Activated CD8-positive, alpha-beta memory T cell treated with anti-CD3 and anti-CD28 coated beads for 4 hours (primary cell): ENCODE measurements at places on chromosomes 3 and 15.

DNA sequence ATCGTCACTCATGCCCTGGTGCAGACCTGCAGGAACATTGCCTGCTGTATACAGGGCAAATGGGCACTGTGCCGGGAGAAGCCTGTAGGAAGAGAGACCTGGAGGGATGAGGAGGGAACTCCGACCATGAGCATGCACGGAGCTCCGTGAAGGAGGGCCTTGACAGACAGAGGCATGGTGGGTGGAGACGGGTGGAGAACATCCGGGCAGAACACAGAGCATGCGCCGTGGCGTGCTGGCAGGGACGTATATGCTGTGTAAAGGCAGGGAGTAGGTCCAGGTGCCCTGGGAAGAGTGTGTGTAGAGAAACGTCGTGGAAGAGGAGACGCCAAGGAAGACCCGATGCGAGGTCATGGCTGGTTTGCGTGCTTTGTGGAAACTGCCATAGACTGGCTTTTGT lies 133.0 kb upstream of the FAN1 start:
- DNase-seq, result no peak

DNA sequence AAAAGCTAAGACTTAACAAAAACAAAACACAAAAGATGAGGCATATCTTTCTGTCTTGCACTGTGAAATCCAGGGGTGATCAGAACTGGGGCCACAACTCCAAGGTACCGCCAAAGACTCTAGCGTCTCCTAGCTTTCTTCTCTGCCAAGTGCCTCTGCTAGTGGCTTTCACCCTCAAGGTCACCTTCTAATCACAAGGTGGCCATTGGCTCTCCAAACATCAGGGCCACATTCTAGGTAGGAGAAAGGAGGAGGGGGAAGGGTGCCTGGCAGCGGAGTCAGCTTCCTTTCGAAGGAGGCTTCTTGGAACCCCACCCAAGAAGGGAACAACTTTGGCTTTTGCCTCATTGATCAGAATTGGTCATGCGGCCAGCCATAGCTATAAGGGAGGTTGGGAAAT lies 168.8 kb upstream of the SMAD3 start:
- no peak for DNase-seq

DNA sequence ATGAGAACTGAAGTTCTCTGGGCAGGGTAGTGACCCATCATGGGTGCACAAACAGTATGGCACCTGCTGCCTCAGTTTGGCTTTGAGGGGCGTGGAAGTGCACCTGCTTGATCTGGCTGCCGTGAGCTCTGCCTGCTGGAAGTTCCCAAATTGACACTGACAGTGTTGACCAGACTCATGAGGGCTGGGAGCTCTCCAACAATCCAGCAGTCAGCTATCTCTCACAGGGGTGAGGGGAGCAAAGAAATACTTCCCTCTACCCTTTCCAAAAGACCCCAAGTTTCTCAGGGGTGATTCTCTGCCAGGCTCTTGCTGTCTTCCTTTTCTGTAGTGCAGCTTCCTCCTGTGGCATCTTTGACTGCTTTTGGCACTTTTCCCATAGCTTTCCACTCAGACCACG lies 49.4 kb upstream of the ROBO1 start:
- DNase-seq, result no peak

- DNase-seq, result no peak
Measured at GRCh38 chr3:107100137-107100536, 277.1 kb upstream of the CCDC54 start.

DNA sequence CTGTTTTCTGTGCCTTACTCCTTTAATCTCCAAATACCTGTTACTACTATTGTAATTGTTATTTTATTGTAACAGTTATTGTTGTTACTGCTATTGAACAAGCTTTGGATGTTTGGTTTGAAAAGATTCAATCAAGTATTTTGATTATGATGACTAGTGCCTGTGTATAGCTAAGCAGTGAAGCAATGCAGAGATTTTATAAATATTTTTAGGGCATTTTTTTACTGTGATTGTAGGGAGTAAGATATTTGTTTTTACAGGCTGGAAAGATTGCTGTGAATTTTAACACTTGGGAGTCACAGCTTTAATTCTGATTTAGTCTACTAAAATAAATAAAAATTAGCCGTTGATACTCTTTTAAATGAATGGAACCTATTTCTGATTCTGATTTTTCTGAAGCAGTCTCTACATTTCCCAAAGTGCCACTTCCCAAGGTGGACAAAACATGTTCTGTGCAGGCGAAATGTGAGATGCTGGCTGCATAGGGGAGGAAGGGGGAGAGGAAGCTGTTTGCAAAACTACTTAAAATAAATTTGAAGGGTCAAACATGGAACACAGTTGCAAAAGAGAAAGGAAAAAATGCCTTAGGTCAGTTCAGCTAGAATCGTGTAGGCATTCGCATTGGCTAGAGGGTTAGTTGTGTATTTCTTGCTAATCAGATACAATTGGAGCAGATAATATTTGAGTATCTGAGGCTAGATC lies 25.7 kb downstream of the EEFSEC start:
- no peak for DNase-seq

- no peak for DNase-seq
Measured at GRCh38 chr3:15953841-15954240, 156.1 kb upstream of the ANKRD28 start.

- no peak for DNase-seq
Measured at GRCh38 chr3:55868347-55868746, 381.2 kb upstream of the WNT5A start.

DNA sequence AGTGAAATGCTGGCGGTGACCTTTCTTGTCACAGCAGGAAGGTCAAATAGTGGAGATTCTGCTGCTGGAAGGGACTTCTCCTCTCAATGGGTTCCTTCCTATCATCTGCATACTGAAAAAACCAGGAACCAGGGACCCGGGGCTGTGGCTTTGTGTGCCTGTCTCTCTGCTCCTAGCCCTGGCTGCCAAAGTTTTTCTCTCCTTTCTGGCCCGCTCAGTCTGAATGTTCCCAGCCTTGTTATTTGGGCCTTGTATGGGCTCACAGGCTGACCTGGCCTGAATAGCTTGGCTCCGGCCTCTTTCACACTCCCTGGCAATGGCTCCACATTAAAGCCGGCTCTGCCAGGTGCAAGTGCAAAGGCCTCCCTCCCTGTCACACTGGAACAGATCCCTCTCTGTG lies 94.7 kb downstream of the LRIG1 start:
- DNase-seq, result no peak

DNA sequence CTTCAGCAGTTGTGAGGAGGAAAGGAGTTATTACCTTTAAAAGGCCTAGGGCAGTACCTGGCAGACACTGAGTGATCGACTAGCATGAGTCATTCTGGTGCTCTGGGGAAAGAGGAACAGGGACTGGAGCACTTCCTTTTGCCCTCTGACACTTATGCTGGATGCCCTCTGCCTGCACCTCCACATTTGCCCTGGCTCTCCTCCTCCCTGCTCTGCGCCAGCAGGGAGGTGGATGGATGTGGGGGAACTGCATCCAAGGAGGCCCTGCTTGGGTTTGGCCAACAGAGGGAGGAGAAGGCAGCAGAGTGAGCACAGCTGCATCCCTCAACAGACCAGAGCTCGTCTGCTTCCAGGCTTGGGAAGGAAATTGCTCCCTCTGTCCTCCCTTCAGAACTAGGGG lies 75.0 kb downstream of the SEMA5B start:
- DNase-seq, result no peak

- no peak for DNase-seq
Measured at GRCh38 chr3:38133209-38133556, 3.7 kb downstream of the ACAA1 start.

- no peak for DNase-seq
Measured at GRCh38 chr15:34132881-34133280, 31.0 kb downstream of the PGBD4 start.

DNA sequence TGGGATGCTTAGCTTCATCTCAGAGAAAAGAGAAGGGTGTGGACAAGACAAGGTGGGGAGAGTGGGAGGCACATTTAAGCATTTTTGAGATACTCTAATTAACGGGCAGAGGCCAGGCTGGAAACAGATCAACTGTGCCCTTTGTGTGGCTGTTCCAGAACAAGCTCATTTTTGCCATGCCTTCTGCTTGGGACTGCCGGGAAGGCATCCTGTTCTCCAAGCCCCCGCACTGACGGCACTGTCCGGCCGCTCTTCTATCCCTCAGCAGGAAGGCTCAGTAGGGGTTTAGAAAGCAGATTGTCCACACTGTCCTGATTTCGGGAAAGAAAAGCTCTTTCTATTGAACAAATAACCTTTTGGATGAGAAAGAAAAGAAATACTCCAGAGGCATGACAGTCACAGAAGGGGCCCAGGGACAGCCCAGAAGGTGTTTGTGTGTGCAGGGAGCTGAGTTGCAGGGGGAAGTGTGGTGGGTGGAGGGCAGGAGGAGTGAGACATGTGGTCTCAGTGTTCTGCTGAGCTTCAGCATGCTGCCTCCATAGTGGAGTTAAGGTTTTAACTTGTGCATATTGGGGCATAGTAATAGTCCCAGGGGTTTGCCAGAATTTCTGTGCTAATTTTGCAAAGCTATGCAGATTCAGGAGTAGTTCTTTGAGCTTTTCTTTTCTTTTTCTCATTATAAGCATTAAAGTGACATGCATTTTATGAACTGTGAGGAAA lies 27.3 kb downstream of the SV2B start:
- no peak for DNase-seq

- DNase-seq, result no peak
Measured at GRCh38 chr3:71484047-71484446, 99.5 kb downstream of the FOXP1 start.

GRCh38 chr15:32979710-32980109 lies 214.8 kb downstream of the FMN1 start:
- DNase-seq, result no peak

DNA sequence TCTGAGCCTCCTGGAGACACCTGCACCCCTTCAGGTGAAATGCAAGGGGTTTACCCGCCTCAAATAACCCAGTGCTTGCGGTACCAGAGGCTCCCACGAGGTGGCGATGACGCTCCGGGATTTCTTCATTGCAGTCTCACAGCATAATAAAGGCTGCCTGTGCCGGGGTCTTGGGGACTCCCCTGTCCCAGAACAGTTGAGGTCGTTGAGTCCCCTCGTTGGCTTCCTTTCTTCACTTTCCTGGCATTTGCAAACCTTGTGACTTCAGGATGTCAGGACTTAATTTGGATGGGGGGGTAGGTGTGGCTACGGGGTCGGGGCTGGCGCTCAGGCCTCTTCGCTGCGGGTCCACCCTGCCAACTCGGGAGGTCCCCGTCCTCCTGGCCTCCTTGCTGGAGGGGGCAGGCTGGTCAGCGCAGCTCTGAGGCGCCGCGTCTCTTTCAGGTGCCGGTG lies 1.3 kb downstream of the GNAT1 start:
- DNase-seq, result peak; percentile 66

DNA sequence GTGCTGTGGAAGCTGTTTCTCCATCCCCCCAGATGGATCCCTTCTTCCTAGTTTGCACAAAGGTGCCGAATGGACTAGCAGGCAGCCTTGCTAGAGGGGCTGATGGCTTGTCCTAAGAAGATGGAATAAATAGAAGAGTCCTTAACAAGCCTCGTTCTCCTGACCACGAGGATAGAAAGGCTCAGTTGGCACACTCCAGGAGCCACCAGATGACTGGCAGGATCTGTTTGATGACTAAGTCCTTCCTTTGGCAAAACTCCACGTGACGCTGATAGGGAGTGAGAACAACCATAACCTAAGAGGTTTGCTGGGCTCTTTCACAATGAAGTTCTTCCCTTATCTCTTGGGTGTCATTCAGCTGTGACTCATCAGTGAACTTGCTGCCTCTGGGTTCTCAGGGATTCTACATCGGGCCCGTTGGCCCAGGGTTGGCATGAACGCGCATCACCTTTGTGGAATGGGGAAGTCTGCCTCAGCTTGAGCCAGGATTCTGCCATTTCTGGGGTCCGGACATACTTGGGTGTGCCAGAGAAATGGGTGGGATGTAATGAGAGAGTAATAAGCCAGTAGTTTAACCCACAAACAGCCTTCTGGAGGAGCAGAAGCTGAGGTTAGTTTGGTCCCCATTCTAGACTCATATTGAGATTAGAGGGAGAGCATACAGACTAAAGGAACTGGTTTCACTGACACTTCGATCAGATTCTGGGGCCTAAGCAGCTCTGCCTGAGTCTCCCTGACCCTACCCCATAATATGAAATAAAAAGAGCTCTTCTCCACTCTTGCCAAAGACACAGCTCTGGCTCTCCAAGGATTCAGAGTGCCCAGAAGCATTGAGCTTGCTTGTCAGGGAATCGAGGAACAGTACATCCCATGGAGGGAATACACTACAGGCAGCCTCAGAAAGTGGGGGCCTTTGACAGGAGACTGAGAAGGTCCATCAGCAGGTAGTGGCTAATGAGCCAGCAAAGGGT lies 2.0 kb upstream of the MELTF start:
- no peak for DNase-seq

DNA sequence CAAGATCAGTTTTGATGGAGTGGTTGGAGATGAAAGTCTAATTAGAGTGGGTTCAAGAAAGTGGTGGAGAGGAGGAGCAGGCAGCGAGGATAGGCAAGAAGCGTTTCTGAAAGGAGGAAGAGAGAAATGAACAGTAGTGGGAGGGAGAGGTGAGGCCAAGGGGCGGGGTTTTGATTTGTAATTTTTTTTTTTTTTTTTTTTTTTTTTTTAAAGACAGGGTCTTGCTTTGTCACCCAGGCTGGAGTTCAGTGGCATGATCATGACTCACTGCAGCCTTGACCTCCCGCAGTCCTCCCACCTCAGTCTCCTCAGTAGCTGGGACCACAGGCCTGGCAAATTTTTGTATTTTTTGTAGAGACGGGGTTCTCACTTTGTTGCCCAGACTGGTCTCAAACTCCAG lies 36.6 kb downstream of the MRAS start:
- DNase-seq, result no peak

DNA sequence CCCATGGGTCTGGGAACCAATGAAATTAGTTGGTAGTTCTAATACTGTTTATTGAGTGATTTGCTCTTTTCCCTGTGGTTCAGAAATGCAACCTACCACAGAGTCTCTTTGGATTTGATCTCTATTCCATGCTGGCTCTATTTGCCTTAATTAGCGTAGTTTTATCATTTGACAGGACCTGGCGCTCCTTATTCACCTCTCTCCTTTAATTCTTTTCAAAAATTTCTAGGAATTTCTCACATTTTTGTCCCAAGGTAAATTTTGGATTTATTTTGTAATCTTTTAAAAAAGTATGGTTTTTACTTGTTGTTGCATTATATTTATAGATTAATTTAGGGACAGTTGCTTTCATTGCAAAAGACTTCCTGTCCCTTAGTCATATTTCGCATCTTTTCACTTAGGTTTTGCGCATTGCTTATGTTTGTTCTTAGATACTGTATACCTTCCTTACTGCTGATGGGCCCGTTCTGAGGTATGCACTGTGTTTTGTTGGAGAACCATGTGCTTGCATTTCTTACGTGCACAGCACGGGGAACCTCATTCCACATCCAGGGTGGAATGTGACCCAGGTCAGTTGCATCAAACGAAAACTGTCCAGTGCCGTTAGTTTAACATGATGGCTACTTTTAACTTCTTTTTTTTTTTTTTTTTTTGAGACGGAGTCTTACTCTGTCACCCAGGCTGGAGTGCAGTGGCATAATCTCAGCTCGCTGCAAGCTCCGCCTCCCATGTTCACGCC lies 27.0 kb downstream of the SENP5 start:
- no peak for DNase-seq
